ENCODE measurements at places on chromosomes 7 and 10.

DNA sequence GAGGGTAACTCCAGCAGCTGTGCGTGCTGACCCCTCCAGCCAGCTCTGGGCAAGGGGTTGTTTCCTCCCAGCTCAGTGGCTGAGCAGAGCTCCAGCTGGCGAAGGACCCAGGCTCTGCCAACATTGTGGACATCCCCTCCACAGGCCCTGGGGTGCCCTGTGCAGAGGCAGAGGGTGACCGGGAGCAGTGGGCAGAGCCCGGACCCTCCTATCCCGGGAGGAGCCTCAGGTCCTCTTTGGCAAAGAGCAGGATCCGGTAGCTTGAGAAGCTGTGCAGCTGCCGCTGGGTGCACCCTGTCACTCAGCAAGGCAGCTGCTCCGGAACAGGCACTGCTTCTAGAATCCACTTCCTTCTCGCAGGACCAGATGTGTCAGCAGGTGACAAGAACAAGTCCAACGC lies 175.9 kb downstream of the EBF3 start:
- DNase-seq, result no peak

DNA sequence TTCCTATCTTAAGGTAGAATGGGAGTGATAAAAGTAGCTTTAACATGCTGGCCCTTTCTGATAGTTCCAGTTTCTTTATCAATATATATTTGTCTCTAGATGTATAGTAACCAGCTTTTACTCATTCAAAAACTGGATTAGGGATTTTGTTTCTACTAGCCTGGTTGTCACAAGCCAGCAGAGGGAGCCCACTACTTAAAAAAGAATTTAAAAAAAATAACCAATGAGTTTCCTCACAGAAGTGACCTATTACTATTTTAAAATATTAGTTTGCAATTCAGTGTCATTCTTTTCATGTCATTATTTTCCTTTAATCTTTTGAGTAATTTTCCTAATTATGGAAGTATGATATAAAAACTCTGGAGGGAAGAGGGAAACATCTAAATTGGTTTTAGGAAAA lies 142.1 kb downstream of the PHTF2 start:
- no peak for DNase-seq

- DNase-seq, result no peak
Measured at GRCh38 chr10:61076572-61077114, 132.7 kb upstream of the RHOBTB1 start.

- DNase-seq, result peak; percentile 69
Measured at GRCh38 chr10:22251751-22252223, 34.0 kb upstream of the EBLN1 start.

GRCh38 chr7:19663816-19664462 lies 44.9 kb downstream of the POLR1F start:
- DNase-seq, result no peak

- DNase-seq, result no peak
Measured at GRCh38 chr10:12338981-12339380, 10.4 kb upstream of the CAMK1D start.

- peak; percentile 59 for DNase-seq
Measured at GRCh38 chr7:30682212-30683083, at the start of gene CRHR2. TSS of gene CRHR2 (minus strand) at chr7:30682456. CDS start at chr7:30682280, 176 bp downstream.

All from activated naive CD8-positive, alpha-beta T cell treated with anti-CD3 and anti-CD28 coated beads, Interleukin-2, amount 10 ng/mL, durations not matched to agents 7 days and 5 days (primary cell).